HepG2 (cell line): ENCODE measurements at places on chromosomes 16 and 17. TPM values are rescaled to one million over a fixed set of nuclear protein-coding genes. Genes with fewer than 3 reads are reported as not detected.
A peak's percentile ranks its signal among the peaks of the same experiment; 100 is the strongest.

The ARL16 gene
- total RNA-seq: 18.8 and 20.8 TPM in 2 replicates

The SPN gene
- 0.22 and 0.38 TPM in 2 replicates for total RNA-seq

The LIMD2 gene
- total RNA-seq: 6.9 and 9.0 TPM in 2 replicates

The CIBAR2 gene
- total RNA-seq: not detected in 2 replicates

DNA sequence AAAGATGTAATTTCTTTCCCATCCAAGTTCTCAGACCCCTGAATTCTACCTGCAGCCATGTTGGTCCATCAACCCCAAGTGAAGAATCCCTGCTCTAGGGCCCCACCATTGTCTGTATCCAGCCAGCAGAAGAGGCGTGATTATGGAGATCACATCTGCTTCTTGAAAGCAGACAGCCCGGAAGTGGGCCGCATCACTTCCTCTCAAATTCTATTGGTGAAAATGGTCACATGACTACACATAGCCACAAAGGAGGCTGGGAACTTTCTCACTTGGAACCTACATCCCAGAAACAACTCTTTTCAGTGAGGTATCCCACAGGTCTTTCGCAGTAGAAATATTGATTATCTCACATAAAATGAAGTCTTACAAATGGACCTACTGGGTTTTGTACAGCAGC lies 40.1 kb downstream of the IL4R start:
- DNase-seq: no peak
- peaks cover 62% of the 10 kb centered on the region for H3K36me3 ChIP-seq
- no peaks in the 10 kb centered on the region for H3K27me3 ChIP-seq
- H3K4me3 ChIP-seq: no peak overlapping the region
- no peaks in the 10 kb centered on the region for H3K4me1 ChIP-seq
- H3K27ac ChIP-seq: no peak overlapping the region

DNA sequence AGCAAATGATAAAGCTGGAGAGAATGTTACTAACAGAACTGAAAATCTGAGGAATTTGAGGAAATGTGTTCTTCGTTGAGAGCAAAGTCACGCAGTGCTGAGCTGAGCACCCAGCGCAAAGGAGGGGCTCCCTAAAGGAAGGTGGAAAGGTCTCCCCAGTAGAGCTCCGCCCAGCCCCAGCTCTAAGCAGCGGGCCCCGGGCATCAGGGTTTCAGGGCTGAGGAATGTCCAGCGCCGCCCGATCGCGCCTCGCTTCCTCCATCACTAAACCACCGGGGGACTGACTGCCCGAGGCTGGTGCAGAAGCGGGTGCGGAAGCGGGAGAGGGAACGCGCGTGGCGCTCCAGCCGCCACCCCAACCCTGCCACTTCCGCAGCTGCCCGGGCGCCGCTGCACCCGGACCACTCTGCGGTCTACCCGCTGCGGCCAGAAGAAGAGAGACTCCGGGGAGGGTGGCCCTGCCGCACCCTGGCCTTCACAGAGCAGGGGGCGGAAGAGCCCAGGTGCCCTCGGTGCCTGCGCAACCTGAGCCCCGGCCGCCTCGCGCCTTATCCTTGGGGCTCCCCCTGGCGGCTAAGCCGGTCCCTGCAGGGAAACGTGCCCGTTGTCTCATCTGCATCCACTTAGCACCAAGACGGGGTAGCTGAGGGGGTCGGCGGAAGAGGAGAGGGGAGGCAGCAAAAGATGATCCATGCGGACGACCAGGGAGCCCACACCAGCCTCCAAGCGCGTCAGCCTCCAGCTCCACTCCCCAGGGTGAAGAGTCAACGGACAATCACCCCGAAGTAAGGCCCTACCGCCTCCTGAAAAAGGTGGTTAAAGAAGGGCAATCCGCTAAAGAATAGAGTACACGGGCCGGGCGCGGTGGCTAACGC lies 12.4 kb upstream of the GUCY2D start:
- H3K4me3 ChIP-seq: peak overlapping the region; percentile 71
- DNase-seq: peak; percentile 44
- H3K27me3 ChIP-seq: peaks cover 3% of the 10 kb centered on the region
- H3K36me3 ChIP-seq: no peaks in the 10 kb centered on the region

GRCh38 chr16:51327001-51327400 lies 175.9 kb upstream of the SALL1 start:
- no peak overlapping the region for H3K4me3 ChIP-seq
- no peaks in the 10 kb centered on the region for H3K36me3 ChIP-seq
- no peak overlapping the region for H3K27ac ChIP-seq
- DNase-seq: no peak

GRCh38 chr16:68126395-68126794 lies 41.2 kb downstream of the NFATC3 start:
- H3K4me3 ChIP-seq: no peak overlapping the region
- H3K36me3 ChIP-seq: peaks cover 39% of the 10 kb centered on the region; the same call in 2 of the 3 replicates
- H3K27me3 ChIP-seq: no peaks in the 10 kb centered on the region
- H3K4me1 ChIP-seq: peaks cover 40% of the 10 kb centered on the region
- no peak overlapping the region for H3K27ac ChIP-seq

GRCh38 chr17:74452841-74453661 lies 13.4 kb upstream of the CD300A start:
- peaks cover 39% of the 10 kb centered on the region for H3K4me1 ChIP-seq
- no peak overlapping the region for H3K27ac ChIP-seq
- H3K36me3 ChIP-seq: peaks cover 5% of the 10 kb centered on the region; the same call in 1 of the 3 replicates
- no peak for DNase-seq
- H3K27me3 ChIP-seq: no peaks in the 10 kb centered on the region
- H3K4me3 ChIP-seq: peak overlapping the region; percentile 76

DNA sequence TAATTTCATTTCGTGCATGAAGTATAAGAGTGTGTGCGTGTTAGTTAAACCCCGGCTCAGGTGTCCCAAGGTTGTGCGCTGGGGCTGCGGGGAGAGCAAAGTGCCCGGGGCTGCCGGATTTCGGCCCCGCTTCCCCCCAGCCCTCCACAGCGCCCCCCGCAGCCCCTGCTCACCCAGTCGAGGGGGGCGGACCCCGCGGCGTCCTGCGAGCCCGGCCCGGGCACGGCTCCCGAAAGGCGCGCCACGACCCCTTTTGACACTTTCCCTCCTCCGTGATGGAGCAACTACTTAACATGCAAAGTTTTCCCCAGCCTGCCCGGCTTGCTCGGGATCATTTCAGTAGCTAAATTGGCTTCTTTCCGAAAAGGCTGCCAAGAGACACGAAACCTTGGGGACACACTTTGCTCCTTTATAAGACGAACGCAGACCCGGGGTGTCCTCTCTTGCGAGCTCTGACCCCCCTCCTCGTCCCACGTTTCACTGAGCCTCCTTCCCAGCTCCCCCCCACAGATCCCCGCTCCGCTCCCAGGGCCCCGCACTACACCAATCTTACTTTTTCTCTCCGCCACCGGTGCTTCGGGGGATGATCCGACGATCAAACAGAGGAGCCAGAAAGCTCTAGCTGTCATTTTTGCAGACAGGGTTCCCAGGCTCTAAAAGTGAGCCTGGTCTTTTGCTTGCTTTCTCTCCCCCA lies 552 bp downstream of the C17orf58 start:
- DNase-seq: no peak
- no peaks in the 10 kb centered on the region for H3K36me3 ChIP-seq
- peak overlapping the region; percentile 60 for H3K4me3 ChIP-seq
- H3K27ac ChIP-seq: no peak overlapping the region
- H3K27me3 ChIP-seq: no peaks in the 10 kb centered on the region

DNA sequence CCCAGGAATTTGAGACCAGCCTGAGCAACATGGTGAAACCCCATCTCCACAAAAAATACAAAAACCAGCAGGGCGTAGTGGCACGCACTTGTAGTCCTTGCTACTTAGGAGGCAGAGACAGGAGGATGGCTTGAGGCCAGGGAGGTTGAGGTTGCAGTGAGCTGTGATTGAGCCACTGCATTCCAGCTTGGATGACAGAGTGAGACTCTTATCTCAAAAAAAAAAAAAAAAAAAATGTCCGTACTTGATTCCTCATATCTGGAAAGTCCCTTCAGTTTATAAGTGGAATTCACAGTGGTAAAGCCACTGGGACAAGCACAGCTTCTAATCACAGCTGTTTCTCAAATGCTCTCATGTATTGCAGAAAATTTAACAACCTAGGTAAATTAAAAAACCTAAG lies 78.6 kb upstream of the CREBBP start:
- H3K27me3 ChIP-seq: no peaks in the 10 kb centered on the region
- H3K4me1 ChIP-seq: peaks cover 11% of the 10 kb centered on the region
- H3K4me3 ChIP-seq: no peak overlapping the region
- no peak for DNase-seq

- H3K4me3 ChIP-seq: no peak overlapping the region
- H3K4me1 ChIP-seq: peaks cover 27% of the 10 kb centered on the region
- H3K36me3 ChIP-seq: no peaks in the 10 kb centered on the region
- no peak for DNase-seq
- no peaks in the 10 kb centered on the region for H3K27me3 ChIP-seq
- no peak overlapping the region for H3K27ac ChIP-seq
Observed at GRCh38 chr17:60321336-60322055, 70.4 kb downstream of the USP32 start.

DNA sequence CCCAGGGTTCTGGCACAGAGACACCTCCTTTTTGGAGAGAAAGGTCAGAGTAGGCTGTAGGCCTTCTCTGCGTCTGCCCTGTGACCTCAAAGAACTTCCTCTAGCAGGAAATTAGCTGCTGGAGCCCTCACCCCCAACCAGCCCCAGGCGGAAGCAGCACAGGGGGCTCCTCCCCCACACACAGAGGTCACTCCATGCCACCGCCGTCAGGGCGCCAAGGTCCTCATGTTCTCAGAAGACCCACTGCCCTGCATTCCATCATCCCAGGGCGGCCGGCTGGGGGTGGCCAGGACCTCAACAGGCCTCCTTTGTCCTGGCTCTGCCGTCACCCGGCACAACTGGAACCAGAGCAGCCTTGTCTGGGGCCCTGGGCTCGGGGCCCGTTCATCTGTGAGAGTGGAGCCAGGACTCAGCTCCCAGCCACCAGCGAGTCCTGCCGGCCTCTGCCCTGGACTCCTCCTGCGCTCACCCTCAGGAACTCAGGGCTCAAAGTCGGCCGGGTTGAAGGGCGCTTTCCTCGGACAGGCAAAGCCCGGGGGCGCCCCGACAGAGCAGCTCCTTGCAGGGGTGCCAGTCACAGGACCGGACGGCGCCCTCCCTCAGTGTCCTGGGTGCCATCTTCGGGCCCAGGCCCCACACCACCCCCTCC lies 1.2 kb downstream of the TMC6 start:
- H3K27me3 ChIP-seq: no peaks in the 10 kb centered on the region
- H3K27ac ChIP-seq: peak overlapping the region; percentile 91
- H3K4me1 ChIP-seq: peaks cover 49% of the 10 kb centered on the region
- DNase-seq: peak; percentile 93

DNA sequence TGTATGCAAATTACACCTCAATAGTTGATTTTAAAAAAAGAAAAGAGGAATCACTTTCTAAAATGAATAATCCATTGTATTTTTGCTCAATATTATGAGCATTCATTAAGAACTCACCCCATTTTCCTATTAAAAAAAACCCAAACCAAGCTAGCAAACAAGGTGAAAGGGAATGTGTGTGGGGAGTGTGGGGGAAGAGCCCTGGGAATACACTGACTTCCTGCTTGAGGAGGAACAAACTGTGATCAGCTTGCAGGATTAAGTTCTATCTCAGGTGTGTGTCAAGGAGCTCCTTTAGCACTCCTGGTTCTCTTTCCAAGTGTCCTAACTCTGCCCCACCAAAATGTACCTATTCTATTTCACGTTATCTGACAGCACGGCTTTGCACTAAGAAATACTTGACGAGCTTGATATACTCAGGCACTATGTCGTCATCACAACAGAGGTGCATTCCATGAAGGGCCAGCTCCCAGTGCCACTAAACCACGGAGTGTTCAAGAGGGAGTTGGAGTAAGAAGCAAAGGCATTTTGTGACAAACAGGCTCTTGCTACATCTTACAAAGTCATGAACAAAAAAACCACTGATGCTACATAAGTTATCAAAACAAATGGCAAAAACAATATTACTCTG lies 73.2 kb downstream of the MYH10 start:
- no peak for DNase-seq
- H3K27ac ChIP-seq: no peak overlapping the region
- no peaks in the 10 kb centered on the region for H3K27me3 ChIP-seq
- H3K4me3 ChIP-seq: no peak overlapping the region
- H3K4me1 ChIP-seq: no peaks in the 10 kb centered on the region

- H3K27ac ChIP-seq: no peak overlapping the region
- no peak for DNase-seq
- H3K4me3 ChIP-seq: no peak overlapping the region
Observed at GRCh38 chr16:89355686-89356085, 134.7 kb downstream of the ANKRD11 start.

DNA sequence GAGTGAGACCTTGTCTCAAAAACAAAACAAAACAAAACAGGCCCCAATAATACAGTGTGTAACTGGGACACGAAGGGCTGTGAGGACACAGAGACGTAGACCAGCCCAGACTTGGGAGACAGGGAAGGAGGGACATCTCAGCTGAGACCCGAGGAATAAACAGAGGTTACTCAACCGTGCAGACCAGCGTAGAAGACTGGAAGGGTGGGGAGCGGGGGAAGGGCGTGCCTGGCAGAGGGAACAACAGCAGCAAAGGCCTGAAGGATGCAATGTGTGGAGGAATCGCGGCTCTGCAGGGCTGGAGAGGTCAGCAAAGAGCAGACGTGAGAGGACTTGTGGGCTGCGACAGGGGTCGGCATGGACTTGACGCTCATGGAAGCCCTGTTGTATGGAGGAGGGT lies 11.6 kb upstream of the CES4A start:
- no peak for DNase-seq
- H3K36me3 ChIP-seq: no peaks in the 10 kb centered on the region
- no peak overlapping the region for H3K4me3 ChIP-seq
- H3K27ac ChIP-seq: no peak overlapping the region
- peaks cover 2% of the 10 kb centered on the region; the same call in 1 of the 2 replicates for H3K27me3 ChIP-seq

- no peak overlapping the region for H3K27ac ChIP-seq
- no peaks in the 10 kb centered on the region for H3K4me1 ChIP-seq
- H3K4me3 ChIP-seq: no peak overlapping the region
- no peak for DNase-seq
- no peaks in the 10 kb centered on the region for H3K36me3 ChIP-seq
Observed at GRCh38 chr17:31688701-31689100, 170.3 kb downstream of the COPRS start.

DNA sequence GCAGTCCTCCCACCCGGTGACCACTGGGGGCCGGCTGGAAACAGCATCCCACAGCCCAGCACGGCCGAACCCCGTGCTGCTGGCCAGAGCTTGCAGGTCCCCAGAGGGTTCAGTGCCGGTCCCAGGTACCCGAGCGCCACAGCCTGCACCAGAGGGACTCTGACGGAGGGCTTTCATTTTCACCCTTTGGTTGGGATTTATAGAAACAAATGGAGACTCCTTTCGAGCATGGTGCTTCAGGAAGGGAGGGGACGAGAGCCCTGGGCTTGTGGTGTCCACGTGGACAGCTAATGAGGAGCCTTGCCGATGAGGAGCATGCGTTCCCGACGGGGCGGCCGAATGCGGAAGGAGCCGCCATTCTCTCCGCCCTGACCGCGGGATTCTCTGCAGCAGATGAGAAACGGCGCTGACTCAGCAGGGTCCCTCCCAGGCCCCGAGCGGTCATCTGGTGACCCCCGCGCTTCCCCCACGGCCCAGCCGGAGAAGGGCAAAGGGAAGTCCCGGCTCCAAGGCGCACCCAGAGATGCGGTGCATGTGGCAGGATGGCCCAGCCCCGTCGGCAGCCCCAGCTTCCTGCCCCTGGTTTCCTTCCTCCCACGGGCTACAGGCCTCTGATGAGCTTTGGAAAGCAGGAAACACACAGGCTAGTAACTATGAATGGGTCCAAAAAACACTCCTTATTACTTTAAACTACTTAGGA lies 9.8 kb downstream of the SLC38A10 start:
- no peaks in the 10 kb centered on the region for H3K27me3 ChIP-seq
- H3K36me3 ChIP-seq: peaks cover 66% of the 10 kb centered on the region
- H3K27ac ChIP-seq: no peak overlapping the region
- no peak overlapping the region for H3K4me3 ChIP-seq
